ENCODE measurements at places on chromosomes 4 and X. TPM values are rescaled to one million over a fixed set of nuclear protein-coding genes. Genes with fewer than 3 reads are reported as not detected.

The LCORL gene
- 9.9 TPM for total RNA-seq

The EPGN gene
- 7.7 TPM for total RNA-seq

The DNAJB14 gene
- total RNA-seq: 63.4 TPM

The PTTG2 gene
- total RNA-seq: not detected

The ZNF141 gene
- total RNA-seq: 9.4 TPM

The CXCL8 gene
- 2.1 TPM for total RNA-seq

The TTC29 gene
- not detected for total RNA-seq

The BCAP31 gene
- total RNA-seq: 171 TPM

The KDR gene
- 18.2 TPM for total RNA-seq

The SRPK3 gene
- 0.56 TPM for total RNA-seq
